ENCODE measurements at places on chromosomes 1 and 21.

DNA sequence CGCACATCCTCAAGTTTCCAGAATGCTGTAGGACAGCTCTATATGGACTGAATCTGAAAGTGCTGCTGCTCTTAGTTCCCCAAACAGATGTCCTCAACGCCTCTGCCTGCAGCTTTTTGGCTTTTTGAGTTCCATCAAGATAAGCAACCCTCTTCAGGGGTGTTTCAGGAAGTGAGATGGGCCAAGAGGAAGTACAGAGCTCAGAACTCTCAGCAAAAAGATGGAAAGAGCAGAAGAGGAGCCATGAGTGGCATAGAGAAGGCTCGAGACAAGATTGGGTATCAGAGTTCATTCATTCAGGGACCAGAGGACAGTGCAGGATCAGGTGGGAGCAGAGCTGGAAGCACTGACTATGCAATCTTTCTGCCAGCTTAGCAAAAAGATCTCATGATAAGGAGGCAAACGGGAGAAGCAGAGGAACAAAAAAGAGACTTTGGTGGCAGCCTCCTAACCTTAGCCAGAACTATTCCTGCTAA lies at the start of the genes ADORA3 and TMIGD3:
ADORA3 (minus strand) TSS at position 49 of the 476 bp plus-strand sequence. CDS start 279 bp downstream, outside the sequence.
TMIGD3 (minus strand) TSS at position 49 of the 476 bp plus-strand sequence. CDS start 279 bp downstream, outside the sequence.
- DNase-seq, result no peak

DNA sequence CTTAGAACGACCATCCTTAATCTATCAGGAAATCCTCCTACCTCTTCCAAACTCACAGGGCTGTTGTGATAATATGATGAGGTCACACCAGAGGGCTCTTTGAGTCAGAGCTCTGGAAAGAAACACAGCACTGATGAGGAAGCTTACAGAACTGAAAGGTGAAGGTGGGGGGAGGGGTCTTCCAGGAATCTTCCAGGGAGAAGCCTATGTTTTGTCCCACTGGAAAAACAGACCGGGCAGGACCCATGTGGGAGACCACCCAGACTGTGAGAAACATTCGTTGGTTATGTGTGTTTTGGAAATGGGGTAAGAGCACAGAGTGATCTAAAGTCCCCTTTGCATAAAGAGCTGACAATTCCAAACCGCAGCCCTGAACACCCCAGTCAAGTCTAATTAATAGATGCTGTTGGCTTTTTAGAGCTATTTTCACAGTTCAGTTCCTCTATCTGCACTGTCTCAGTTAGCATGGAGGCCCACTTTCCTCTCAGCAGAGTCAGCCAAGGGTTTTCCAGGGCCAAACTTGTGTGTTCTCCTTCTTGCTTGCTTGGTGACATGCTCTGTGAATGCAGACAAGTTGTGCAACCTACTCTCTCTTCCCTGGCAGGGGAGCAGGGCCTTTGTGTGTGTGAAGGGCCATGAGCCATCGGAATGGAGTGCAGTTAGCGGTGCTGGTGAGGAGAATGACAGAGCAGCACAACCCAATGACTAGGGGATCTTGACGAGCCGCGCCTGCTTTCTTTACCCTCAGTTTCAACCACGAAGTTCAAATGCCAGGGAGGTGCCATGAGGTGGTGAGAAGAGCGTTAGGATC lies 12.3 kb downstream of the PHLDA3 start:
- peak; percentile 86 for DNase-seq

GRCh38 chr1:95384567-95384966 lies 150.6 kb downstream of the RWDD3 start:
- no peak for DNase-seq

- DNase-seq, result no peak
Observed at GRCh38 chr21:41914965-41915364, 35.8 kb upstream of the PRDM15 start.

DNA sequence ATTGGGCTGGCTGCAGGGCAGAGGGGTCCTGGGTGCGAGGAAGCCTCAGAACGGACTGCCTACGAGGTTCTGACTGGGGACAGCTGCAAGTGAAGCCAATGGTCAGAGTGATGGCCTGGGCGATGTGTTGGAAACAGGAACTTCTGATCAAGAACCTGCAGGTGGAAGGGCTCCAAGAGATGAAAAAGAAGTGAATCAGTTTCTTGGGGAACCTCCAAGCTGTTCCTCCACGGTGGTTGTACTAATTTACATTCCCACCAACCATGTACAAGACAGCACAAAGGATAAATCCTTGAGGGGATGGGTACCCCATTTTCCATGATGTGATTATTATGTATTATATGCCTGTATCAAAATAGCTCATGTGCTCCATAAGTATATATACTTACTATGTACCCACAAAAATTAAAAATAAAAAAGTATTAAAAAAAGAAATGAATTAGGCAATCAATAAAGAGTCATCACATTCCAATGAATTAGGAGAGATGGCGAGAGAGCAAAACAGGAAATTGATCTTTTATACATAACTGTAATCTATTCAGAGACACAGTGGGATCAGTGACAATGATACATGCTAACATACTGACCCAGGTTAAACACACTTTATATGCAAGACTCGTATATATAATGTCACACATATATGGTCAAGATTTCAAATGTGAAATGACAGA lies 58.1 kb downstream of the PTPN14 start:
- DNase-seq, result peak; percentile 63

DNA sequence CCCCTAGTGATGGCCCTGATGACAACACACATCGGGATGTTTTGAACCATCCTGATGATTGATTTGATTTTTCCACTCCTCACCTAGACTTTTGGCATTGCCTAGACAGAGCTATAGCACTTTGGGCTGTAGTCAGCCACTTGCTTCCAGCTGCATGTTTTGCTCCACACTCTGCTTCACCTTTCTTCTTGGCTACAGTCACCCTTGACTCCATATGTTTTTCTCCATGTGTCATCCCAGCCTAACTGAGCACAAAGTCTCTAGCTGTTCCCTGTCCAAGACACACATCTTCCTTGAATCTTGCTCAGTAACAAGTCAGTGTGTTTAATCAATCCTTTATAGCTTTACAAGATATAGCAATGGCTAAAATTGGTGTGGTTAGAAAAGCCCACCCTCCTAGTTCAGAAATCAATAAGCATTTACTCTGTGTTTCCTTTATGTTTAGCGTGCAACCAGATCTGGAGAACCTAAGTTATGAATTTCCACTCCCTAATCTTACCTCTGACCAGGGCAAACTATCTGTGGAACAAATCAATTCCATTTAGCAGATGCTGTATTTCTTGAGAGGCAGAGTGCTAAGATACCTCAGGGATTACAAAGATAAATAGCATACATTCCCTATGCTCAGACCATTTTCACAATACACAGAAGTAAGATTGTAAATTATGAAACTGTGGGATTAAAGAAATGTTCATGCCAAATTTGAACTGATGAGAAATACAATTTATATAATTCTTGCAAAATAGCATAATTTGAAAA lies 98.4 kb upstream of the LYPLAL1 start:
- no peak for DNase-seq

GRCh38 chr1:83934550-83934949 lies 64.4 kb downstream of the TTLL7 start:
- DNase-seq, result no peak

- DNase-seq, result no peak
Observed at GRCh38 chr1:168396508-168396907, 115.8 kb downstream of the TBX19 start.

GRCh38 chr1:202085682-202086373 lies 36.9 kb upstream of the GPR37L1 start:
- DNase-seq, result no peak

- no peak for DNase-seq
Observed at GRCh38 chr1:51829058-51829457, 49.5 kb downstream of the NRDC start.

GRCh38 chr1:66652556-66652955 lies 99.7 kb upstream of the DYNLT5 start:
- no peak for DNase-seq

DNA sequence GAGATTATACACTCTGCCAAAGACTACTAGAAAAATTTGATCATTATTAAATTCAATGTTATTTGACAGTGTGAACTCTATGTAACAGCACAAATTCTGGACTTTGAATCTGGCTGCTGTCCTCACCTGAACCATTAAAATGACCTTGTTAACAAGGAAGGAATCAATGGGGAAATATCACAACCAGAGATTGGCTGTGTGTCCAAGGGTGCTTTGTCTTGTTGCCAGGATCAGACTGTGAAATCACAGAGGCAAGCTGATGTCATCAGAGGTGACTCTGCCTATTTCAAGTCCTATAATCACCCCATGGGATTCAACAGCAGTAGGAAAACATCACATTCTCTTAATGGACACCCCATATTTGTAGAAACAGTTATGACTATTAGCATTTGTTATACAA lies 46.8 kb downstream of the ADAMTS5 start:
- no peak for DNase-seq

Measured in HS-5 (cell line).